Fibroblast of skin of scalp (primary cell): ENCODE measurements at places on chromosomes 7 and 10.

GRCh38 chr10:51617576-51618235 lies 81.7 kb downstream of the CSTF2T start:
- DNase-seq: no peak

DNA sequence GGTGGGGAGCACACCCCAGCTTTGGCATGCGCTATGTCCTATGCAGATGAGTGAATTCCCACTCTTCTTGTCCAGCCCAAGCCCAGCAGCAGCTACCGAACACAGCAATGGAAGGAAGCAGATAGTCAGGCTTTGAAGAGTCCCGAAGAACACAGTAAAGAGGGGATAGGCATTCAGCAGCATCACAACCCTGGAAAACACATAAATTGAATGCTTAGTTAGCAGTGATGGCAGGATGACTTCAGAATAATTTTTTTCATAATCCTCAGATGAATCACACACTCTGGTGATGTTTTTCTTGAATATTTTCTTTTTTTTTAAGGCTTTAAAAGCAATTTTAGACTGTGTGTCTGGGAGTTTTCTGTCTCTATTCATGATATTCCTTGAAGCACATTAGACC lies 95.8 kb downstream of the CFAP58 start:
- DNase-seq: peak; percentile 80

DNA sequence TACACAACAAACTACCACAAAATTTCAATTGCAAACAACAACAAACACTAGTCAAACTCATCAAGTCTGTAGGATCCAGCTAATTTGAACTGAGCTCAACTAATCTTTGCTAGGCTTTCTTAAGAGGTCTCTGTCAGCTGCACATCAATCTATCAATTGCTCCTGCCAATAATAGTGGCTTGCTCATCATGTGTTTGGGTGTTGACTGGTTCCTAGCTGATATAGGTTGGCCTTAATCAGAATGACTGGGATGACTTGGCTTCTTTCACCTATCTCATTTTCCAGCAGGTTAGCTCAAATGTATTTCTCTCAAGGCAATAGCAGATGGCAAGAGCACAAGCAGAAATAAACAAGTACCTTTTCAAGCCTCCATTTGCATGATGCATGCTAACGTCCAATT lies 370.3 kb upstream of the NFE2L3 start:
- DNase-seq: no peak

GRCh38 chr10:37754538-37755323 lies 102.7 kb downstream of the ZNF248 start:
- DNase-seq: no peak

DNA sequence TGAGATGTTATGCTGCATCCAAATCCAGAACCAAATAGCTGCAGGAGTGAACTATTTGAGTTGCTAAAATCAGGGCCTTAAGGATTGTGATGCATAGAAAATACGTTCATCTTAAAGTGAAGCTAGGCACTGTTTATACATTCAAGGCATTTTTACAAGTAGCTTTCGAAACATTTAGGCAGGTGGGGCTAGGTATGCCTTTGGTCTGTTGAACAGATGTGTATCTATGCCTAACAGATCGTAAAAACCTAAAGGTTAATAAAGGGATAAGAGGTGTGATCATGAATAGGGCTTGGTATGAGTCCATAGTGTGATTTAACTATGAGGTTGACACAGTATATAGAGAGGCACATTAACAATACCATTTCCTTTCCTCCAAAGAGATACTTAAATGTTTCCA lies 262.5 kb downstream of the SEMA3D start:
- DNase-seq: no peak

- no peak for DNase-seq
These were observed 101.6 kb downstream of the RNF133 start for GRCh38 chr7:122597277-122597676.

DNA sequence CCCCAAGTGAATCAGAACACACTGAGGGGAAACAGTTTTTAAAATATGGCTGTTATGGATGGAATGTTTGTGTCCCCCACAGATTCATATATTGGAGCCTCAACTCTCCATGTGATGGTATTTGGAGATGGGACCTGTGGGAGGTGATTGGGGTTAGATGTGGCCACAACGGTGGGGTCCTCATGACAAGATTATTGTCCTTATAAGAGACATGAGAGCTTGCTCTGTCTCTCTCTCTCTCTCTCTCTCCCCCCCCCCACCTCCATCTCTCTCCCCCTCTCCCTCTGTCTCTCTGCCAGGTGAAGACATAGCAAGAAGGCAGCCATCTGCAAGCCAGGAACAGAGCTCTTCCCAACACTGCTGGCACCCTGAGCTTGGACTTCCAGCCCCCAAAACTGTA lies 315.8 kb upstream of the MGMT start:
- DNase-seq: no peak

DNA sequence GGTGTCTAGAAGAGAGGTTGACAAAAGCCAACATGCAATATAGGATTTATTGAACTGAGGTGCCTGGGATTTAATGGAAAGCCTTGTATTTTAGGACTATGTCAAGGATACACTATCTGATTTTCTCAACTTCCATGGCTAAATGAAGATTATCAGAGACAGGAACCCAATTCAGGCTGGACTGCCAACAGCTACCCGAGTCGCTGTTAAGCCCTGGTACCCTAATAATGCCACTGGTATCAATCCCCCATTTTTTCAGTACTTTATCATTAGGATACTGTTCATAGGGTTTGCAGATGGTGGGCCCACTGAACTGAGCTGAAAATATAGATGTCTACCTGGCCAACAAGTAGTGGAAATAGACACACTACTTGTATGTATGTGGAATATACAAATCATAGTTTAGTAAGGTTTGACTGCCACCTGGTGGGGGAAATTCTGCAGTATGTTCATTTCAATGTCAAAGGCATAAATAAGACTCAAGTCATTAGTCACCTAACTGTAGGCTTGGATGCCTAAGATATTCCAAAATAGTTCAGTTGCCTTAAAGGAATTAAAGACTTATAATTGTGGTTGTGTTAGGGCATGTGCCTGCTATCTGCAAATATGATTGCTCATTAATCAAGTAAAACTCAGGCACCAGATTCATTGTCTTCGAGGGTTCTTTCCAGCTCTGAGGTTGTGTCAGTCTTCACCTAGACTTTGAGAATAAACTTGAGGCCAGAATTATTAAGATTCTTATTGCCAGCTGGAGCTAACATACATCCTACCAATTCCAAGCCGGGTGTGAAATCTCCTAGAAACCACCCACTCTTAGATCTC lies 34.1 kb upstream of the NOBOX start:
- peak; percentile 55 for DNase-seq
